ENCODE measurements at places on chromosomes 6 and 20.

- DNase-seq, result no peak
Measured at GRCh38 chr6:149459761-149460160, 25.1 kb downstream of the ZC3H12D start.

GRCh38 chr6:42933205-42933604 lies 3.9 kb downstream of the CNPY3 start:
- DNase-seq, result no peak

- DNase-seq, result no peak
Measured at GRCh38 chr20:53491462-53491861, 102.2 kb downstream of the ZNF217 start.

DNA sequence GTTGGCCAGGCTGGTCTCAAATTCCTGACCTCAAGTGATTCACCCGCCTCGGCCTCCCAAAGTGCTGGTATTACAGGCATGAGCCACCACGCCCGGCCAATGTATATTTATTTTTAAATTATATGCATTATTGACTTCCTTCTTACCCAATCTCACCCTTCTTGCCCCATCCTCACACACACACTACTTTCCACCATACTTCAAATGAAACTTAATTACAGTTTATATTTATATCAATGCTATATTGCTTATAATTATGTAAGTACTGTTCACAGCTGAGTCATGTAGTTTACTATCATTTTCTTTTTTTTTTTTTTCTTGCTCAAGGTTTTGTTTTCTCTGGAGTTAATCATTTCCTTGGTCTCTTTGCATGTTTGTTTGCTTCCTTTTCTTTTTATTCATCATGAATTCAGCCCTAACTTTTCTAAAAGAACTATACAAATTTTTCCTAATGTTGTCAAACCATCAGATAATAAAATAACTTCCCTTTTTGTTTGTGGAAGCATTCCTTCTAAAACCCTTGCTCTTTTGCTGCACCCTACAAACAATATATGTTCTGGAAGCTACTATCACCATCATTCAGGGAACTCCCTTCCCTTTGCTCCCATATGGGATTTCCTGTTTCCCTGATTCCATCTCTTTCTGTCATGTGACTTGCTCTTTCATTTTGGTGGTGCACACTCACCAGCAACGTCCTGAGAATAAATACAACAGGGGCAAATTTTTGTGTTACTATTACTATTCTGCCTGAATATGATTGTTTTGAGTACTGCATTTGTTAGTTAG lies 201.7 kb upstream of the SASH1 start:
- no peak for DNase-seq

- no peak for DNase-seq
Measured at GRCh38 chr6:125714441-125715090, 34.9 kb upstream of the HEY2 start.
